ENCODE measurements at places on chromosomes 4 and X. TPM values are rescaled to one million over a fixed set of nuclear protein-coding genes. Genes with fewer than 3 reads are reported as not detected.

DNA sequence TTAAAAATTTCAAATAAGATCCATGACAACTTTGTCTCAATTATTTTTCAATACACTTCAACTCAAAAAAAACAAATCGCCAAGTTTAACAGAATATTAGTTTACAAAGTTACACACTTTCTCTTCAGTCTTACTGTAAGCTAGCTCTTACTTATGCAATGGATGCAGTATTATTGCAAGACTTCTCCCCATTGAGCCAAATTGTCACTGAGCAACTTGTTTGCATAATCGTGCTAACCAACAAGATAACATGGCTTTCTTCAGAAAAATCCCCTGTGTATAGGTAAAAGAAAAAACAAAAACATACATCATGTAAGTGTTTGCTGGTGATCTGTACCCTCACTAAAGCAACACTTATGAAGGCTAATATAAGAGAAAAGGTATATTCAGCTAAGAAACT, 18.9 kb downstream of the DNAJB14 start:
- peaks cover 31% of the 10 kb centered on the region for H3K4me1 ChIP-seq
- no peak for DNase-seq
- H3K36me3 ChIP-seq = peaks cover 8% of the 10 kb centered on the region
- H3K27me3 ChIP-seq = no peaks in the 10 kb centered on the region
- H3K4me3 ChIP-seq = no peak overlapping the region

GRCh38 chrX:115499112-115499805, 61.7 kb upstream of the PLS3 start:
- no peaks in the 10 kb centered on the region for H3K4me1 ChIP-seq
- no peaks in the 10 kb centered on the region for H3K27me3 ChIP-seq
- DNase-seq = no peak
- no peak overlapping the region for H3K4me3 ChIP-seq

- H3K4me3 ChIP-seq = no peak overlapping the region
- no peaks in the 10 kb centered on the region for H3K27me3 ChIP-seq
- H3K27ac ChIP-seq = no peak overlapping the region
These were observed 14.2 kb downstream of the IQCM start for GRCh38 chr4:149801416-149801815.

DNA sequence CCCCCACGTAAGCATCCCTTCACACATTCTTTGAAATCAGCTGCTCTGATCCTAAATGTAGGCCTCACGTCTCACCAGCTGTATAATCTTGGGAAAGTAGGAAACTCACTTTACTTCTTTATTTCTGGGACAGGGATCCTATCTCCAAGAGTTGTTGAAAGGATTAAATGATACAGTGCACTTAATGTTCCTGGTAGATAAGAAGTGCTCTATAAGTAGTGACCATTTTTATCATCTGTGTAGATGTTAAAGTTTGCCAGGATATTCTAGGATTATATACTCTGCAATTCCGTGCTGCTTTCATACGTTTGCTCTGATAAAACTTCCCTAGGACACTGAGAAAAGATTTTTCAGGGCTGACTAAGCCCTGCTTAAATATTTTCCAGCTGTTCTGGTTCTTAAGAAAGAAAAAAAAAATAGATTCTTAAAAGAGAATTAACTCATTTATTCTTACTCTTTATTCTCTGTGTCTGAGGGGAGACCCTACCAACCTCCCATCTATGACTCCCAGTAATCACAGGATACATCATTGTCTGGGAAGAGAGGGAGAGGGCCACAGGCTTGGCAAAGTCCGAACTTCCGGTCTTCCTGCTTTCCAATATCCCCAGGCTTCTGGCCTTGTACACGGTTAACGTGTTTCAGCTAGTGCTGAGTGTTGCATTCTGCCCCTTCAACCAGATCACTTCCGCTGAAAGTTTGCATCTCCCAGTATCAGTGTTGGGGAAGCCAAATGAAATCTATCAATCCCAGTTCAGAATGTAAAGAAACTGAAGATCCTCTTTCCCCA, 269.2 kb downstream of the TRIML1 start:
- H3K36me3 ChIP-seq = no peaks in the 10 kb centered on the region
- H3K4me3 ChIP-seq = no peak overlapping the region
- H3K4me1 ChIP-seq = no peaks in the 10 kb centered on the region
- H3K27ac ChIP-seq = no peak overlapping the region
- DNase-seq = no peak

- H3K27ac ChIP-seq = no peak overlapping the region
- no peaks in the 10 kb centered on the region for H3K4me1 ChIP-seq
- DNase-seq = no peak
- no peaks in the 10 kb centered on the region for H3K36me3 ChIP-seq
- H3K27me3 ChIP-seq = no peaks in the 10 kb centered on the region
These were observed 12.4 kb downstream of the SMIM14 start for GRCh38 chr4:39626261-39626660.

DNA sequence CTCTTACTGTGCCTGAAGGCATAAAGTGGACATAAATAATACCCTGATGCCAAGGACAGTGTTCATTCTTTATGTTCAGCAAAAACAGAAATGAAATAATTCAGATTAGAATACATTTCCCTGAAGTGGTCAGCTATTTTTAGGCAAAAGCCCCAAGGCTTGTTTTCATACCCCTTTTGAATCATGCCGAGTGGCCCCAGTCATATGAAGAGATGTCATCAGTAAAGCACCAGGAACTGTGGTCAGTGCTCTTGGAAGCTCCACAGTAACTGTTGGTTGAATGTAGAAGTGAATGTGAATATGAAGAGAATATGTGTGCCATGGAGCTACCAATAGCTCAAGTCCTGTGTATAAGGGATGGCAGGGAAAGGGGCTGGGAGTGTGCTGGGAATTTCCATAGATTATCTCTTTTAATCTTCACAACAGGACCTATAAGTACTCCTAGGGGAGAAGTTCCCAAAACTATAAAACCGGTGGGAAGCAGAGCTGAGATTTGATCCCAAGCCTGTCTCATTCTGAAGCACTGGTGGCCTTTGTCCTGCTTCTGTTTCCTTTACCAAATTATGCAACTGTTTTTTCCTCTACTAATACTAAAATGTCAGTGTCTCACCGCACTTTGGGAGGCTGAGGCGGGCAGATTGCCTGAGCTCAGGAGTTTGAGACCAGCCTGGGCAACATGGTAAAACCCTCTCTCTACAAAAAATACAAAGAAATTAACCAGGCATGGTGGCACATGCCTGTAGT, 52.6 kb downstream of the FNIP2 start:
- H3K4me1 ChIP-seq = peaks cover 33% of the 10 kb centered on the region
- no peak for DNase-seq
- no peak overlapping the region for H3K4me3 ChIP-seq
- H3K36me3 ChIP-seq = no peaks in the 10 kb centered on the region
- H3K27ac ChIP-seq = no peak overlapping the region

- no peaks in the 10 kb centered on the region for H3K36me3 ChIP-seq
- H3K27me3 ChIP-seq = no peaks in the 10 kb centered on the region
- H3K4me1 ChIP-seq = no peaks in the 10 kb centered on the region
These were observed 155.8 kb downstream of the PDGFC start for GRCh38 chr4:156815717-156816359.

- DNase-seq = no peak
- peaks cover 9% of the 10 kb centered on the region for H3K4me1 ChIP-seq
- H3K4me3 ChIP-seq = no peak overlapping the region
- no peaks in the 10 kb centered on the region for H3K36me3 ChIP-seq
- no peak overlapping the region for H3K27ac ChIP-seq
- no peaks in the 10 kb centered on the region for H3K27me3 ChIP-seq
These were observed 1.9 kb upstream of the RGS12 start for GRCh38 chr4:3290889-3291321.

DNA sequence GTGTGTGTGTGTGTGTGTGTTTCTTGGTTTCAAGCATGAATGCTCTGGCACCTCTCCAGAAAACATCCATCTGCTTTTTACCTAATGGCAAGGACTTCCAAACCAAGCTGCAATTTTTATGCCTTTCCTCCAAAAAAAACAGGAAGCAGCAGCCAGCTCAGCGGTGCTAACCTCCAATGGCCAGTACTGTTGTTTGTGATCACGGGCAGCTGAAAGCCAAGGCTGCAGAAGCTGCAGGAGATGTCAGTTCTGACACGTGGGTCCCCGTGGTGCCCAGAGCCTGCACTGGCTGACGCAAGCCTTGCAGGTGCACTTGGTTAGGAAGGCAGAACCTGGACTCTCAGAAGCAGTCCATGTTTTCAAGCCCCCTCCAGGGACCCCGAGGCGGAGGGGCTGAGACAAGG, 313.6 kb upstream of the DDX53 start:
- H3K36me3 ChIP-seq = no peaks in the 10 kb centered on the region
- H3K4me3 ChIP-seq = no peak overlapping the region
- H3K27ac ChIP-seq = no peak overlapping the region
- no peak for DNase-seq

DNA sequence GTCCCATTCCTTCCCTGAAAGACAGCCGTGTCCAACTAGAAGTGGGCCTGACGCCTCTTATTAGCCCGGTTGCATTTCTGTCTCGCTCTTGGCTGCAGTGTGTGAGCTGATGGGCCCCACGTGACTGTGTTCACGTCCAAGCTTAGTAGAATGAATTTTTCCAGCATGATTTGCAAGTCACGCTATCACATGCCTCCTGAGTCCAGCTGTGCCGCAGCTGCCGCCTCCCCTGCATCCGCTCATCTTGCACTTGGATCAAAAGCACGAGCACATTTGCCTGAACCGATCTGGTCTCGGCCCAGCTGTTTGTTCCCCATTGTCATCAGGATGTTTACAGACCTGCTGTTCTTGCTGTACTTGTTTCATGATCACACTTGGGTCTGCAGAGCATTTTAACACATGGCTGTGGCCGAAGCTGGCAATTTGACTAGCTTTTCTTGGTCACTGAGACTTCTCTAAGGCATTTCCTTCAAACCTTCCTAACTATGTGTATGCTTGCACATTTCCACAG, 126.5 kb downstream of the KIT start:
- no peak overlapping the region for H3K27ac ChIP-seq
- H3K27me3 ChIP-seq = no peaks in the 10 kb centered on the region
- no peaks in the 10 kb centered on the region for H3K4me1 ChIP-seq

DNA sequence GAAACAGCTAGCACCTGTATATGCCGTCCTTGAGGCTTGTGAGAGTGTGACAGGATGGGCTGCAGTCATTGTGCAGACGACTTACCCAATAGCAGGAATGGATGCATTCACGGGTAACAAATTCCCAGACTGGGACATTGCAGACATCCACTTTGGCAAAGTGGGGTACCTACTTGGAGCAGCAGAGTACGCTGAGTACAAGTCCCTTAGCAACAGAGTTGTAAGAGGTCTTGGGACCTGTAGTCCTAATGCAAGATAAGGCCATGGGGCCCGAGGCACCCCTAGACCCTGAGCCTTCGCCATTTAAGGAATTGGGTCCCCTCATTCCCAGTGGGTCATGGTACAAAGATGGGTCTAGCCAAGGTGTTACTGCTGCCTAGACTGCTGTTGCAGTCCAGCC, 55.4 kb upstream of the CCDC149 start:
- DNase-seq = no peak
- H3K27me3 ChIP-seq = no peaks in the 10 kb centered on the region
- no peaks in the 10 kb centered on the region for H3K4me1 ChIP-seq
- no peak overlapping the region for H3K27ac ChIP-seq

DNA sequence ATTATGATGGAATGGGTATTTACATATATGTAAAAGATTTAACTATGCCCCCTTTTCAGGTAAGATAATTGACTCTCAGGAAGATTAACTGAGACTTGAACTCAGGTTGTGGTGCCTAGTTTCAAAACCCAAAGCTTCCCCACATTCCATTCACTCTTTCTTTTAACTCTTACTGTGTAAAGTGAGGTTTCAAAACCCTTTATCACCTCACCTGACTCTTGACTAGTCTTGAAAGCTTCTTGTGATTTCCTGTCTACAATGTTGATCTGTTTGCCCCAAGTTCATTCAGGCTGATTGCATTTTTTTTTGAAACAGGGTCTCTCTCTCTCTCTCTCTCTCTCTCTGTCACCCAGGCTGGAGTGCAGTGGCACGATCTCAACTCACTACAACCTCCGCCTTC, 40.5 kb upstream of the RAPGEF2 start:
- no peak overlapping the region for H3K27ac ChIP-seq
- no peak overlapping the region for H3K4me3 ChIP-seq
- no peaks in the 10 kb centered on the region for H3K4me1 ChIP-seq
- DNase-seq = no peak
- H3K27me3 ChIP-seq = no peaks in the 10 kb centered on the region
- no peaks in the 10 kb centered on the region for H3K36me3 ChIP-seq

- no peak for DNase-seq
- no peak overlapping the region for H3K4me3 ChIP-seq
- no peaks in the 10 kb centered on the region for H3K36me3 ChIP-seq
- H3K4me1 ChIP-seq = no peaks in the 10 kb centered on the region
- H3K27me3 ChIP-seq = no peaks in the 10 kb centered on the region
- H3K27ac ChIP-seq = no peak overlapping the region
These were observed 96.0 kb downstream of the DHRSX start for GRCh38 chrX:2404776-2405175.

PABPC1L2A gene
- total RNA-seq = not detected

GPRASP1 gene
- 51.4 TPM for total RNA-seq

MBNL3 gene
- total RNA-seq = 36.6 TPM

FAM9C gene
- total RNA-seq = not detected

GLOD5 gene
- not detected for total RNA-seq
